ENCODE measurements at places on chromosomes 5 and 9. TPM values are rescaled to one million over a fixed set of nuclear protein-coding genes. Genes with fewer than 3 reads are reported as not detected.

The SLCO4C1 gene
- total RNA-seq = not detected

The SPINK7 gene
- not detected for total RNA-seq

DNA sequence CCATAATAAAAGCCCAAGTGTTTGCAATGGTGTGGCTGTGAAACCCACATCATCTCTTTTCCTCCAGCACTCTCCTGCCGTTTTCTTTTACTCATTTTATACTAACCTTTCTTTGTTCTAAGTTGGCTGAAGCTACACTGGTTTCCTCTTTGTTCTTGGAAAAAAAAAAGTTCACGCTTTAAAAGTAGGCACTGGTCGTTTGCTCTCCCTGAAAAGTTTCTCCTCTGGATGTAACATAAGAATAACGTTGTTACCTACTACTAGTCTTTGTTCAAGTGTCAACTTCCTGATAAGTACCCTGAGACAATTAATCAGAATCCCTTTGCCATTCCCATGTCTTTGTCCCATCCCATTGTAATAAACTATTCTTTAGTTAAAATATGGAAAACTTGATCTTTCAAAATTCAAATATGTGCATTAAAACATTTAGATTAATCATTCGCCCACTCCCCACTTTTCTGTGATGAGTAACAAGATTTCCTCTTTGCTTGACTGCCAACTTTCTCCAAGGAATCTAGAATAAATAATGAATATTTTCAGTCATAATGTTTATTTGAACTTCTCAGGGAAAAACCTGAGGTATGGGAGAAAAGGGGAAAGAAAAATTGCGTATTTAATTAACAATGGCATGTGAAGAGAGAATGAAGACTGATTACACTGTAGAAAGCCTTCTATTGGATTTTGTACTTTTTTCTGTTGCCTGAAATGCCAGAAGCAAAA lies 454.3 kb upstream of the CTNND2 start:
- DNase-seq = no peak

GRCh38 chr5:141001446-141001843 lies 35.2 kb downstream of the PCDHAC2 start:
- no peak for DNase-seq

DNA sequence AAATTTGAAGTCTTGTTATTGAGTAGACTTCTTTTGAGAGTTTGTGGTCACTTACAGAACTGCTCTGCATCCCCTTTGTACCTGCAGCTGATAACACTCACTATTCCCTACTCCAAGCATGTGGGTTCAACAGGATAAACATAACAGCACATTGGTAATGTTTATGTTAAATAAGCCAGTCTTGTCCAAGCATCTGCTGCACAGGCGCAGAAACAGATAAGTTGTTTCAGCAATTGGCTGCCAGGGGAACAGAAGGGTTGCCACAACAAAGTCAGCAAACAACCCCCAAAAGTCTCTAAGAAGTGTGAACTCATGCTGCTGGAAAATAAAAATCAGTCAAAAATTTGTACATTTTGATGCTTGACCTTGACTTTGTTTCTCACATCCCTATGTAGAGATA lies 174.6 kb downstream of the GDNF start:
- DNase-seq = no peak
